ENCODE measurements at places on chromosomes 7 and 10.

GRCh38 chr7:105369944-105370343 lies 18.8 kb downstream of the SRPK2 start:
- DNase-seq, result no peak

GRCh38 chr7:139109188-139109982 lies at the start of gene ZC3HAV1:
Gene ZC3HAV1, minus strand, starts transcription at chr7:139109720. Its CDS starts 389 bp downstream, at chr7:139109331.
- DNase-seq, result peak; percentile 91

DNA sequence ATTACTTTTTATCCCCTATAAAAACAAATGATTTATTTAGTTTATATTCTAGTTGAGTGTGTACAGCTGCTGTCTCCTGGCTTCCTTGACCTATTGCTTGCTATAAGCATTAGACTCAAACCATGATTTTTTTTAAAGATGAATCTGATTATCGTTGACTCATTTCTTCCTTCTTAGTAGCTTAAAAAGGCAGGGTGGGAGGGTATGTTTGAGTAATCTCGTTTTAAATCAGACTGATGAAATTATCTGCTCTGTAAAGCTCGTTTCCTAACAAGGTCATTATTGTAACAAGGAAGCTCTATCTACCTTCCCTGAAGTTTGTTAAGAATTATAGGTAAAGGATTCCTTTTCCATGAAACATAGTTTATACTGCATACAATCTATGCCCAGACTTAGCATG lies 276.3 kb upstream of the KCND2 start:
- DNase-seq, result no peak

DNA sequence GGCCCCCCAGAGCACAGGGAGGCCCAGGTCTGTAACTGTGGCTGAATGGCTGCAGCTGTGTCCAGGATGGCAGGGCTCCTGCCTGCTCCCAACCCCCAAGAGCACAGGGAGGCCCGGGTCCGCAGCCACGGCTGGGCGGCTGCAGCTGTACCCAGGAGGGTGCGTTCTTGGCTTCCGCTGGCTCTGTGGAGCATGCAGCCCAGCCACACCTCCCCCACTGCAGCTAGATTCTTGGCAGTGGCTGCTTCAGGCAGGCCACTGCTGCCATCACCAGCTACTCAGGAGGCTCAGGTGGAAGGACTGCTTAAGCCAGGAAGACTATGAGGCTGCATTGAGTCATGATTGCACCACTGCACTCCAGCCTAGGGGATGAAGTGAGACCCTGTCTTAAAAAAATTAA lies 27.9 kb downstream of the C7orf25 start:
- DNase-seq, result no peak

GRCh38 chr10:89250865-89251408 lies 638 bp downstream of the LIPA start:
- DNase-seq, result peak; percentile 12

DNA sequence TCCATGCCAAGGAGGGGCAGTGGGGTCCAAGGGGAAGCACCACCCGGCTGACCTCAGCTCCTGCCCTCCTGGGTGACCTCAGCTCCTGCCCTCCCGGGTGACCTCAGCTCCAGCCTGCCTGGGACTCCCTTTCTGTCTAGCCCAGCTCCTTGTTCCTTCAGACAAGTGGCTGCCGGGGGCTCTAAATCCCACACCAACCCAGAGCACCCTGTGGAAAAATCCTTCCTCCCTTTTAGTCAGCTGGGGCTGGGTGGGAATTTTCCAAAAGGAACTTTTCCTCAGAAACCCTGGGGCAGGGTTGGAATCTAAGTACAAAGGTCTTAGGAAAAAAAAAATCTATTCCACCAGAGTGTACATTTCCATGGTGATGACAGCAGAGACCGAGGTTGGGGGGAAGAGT lies 36.3 kb downstream of the AKR1B1 start:
- no peak for DNase-seq

- DNase-seq, result no peak
Measured at GRCh38 chr7:156238366-156239133, 402.0 kb upstream of the RNF32 start.

GRCh38 chr7:65892161-65892560 lies 19.3 kb downstream of the VKORC1L1 start:
- DNase-seq, result no peak

GRCh38 chr7:152887191-152887590 lies 127.6 kb downstream of the ACTR3B start:
- no peak for DNase-seq

- no peak for DNase-seq
Measured at GRCh38 chr10:114970515-114970914, 32.5 kb downstream of the TRUB1 start.

DNA sequence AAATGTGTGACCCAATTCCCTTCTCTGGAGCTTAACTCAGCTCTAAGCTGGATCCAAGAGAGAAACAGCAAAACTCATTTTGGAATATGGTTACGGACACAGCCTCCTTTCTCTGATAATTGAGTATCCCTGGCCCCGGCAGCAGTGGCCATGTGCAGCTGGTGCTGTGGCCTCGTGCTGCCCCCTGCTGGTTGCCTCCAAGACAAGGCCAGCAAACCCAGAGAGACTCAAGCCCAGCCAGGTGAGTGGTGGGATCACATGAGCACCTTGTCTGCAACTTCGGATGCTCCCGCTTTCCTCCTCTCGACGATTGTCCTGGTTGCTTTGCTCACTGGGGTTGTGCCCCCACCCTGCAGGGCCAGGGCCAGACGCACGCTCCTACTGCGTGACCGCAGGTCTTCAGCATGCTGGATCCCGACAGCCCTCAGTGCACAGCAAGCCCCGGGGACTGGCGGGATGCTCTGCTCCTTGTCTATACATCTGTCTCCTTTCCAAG lies 19.4 kb downstream of the SFTPD start:
- peak; percentile 60 for DNase-seq

Data from HT-29 (cell line).